ENCODE measurements at places on chromosomes 7 and 10.

DNA sequence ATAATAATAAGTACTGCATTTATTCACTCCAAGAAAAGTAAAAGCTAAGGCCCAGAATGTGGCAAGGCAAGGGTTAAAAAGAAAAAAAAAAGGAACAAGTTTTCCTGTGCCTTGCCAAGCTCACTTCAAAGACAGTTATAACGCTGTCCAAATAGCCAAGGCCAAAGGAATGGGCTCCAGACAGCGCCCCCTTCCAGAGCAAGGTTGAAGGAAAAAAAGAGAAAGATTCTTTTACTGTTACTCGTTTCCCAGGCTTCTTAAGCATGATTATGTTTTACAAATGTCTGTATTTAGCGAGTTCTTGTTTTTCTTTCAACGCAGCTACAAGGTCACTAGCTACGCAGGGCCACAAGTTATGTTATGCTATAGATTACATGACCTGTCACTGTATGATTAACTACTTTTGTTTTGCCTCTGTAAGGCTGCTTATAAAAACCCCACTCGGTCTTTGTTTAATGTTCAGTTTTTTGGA is 9.1 kb upstream of the EIF4H start:
- DNase-seq = no peak

GRCh38 chr7:121138262-121138933 is 149.9 kb downstream of the CPED1 start:
- peak; percentile 24 for DNase-seq

DNA sequence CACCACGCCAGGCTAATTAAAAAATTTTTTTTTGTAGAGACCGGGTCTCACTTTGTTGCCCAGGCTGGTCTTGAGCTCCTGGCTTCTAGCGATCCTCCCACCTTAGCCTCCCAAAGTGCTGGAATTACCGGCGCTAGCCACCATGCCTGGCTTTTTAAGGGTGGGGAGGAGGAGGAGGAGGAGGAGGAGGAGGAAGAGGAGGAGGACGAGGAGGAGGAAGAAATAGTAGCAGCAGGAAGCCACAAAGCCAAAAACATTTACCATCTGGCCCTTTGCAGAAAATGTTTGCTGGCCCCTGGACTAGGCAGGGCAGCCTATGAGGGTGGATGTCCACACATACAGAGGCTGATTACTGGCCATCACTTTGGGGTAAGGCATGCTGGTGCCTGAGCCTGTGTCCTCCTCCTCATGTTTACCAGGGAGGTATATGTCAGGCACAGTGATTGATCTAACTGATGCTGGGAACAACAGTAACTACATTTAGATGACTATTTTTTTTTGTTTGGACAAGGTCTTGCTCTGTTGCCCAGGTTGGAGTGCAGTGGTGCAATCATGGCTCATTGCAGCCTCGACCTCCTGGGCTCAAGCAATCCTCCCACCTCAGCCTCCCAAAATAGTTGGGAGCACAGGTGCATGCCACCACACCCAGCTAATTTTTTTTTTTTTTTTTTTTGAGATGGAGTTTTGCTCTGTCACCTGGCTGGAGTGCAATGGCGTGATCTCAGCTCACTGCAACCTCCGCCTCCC is 122.1 kb downstream of the HIP1 start:
- no peak for DNase-seq

DNA sequence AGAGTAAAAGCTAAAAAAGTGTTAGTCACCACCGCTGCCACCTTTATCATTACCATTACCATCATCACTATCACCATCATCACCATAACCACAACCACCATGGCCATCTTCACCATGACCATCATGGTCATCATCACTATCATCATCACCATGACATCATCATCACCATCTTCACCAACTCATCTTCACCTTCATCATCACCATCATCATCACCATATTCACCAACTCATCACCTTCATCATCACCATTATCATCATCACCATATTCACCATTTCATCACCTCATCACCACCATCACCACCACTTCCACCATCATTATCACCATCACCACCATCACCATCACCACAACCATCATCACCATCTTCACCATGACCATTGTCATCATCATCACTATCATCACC is 46.5 kb upstream of the PDGFA start:
- DNase-seq = no peak

DNA sequence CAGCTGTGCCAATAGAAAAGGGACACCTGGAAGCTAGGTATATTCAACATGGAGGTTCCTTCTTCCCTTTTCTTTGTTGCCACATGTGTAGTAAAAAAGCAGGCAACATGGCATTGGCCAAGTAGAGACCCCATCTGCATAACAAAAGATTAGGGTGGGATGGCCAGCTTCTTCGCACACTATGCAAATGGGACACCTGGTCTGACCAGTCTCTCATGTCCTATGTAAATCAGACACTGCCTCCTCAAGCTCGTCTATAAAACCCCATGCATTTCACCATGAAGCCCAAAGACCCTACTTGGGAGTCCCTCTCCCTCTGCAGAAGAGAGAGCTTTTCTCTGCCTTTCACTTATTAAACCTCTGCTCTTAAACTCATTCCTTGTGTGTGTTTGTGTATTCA is 53.9 kb downstream of the MYL10 start:
- no peak for DNase-seq

DNA sequence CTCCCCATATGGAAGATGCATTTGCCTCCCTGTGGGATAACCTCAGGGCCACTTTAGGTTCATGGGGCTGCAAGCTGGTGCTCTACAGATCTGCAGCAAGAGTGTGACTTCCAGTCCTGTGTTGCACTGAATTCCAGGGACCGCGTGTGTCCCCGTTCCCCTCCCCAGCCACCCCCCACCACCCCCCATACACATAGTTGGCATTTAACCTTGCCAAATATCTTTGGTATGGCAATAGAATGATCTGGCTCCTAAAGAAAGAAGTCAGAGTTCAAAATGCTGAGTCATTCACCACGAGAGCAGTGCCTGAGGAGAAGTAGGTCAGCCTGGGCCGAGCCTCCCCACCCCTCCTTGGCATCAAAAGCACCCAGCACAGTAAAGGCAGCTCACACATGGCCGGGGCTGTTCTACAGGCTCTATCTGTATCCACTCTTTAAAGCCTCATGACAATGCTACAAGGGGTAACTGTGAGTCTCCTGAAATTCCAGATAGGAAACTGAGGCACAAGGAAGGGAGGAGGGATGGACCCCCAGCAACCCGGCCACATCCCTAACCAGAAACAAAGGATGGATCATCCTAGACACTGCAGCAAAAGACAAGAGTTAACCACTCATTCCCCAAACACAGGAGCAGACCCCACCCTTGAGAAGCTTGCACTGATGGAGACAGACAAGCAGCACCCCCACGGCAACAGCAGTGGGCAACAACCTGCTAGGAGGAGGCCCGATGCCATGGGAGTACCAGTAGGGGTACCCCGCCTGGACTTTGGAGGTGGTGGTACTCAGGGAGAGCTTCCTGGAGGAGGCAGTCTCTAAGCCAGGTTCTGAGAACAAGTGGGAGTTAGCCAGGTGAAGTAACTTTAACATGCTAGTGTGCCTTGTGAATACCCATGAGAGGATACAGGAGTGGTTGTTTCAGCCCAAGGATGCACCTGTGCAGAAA is 70.3 kb upstream of the NANOS1 start:
- no peak for DNase-seq

DNA sequence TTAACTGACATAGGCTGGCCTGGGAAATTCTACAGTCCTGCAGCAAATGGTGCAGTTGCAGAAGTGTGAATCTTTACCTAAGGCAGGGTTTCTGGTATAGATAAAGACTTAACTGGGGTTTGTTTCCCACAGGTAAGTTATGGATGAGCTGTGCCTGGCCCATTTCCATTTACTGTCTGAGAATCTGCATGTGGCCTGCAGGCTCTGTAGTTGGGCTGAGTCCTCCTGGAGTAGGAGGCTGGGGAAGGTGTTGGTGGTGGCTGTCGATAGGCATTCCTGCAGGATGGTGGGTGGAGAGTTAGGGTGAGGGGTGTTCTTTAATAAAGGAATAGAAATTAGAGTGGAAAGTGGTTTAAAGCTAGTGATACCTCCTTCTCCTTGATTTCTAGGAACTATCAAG is 193.5 kb downstream of the AUTS2 start:
- no peak for DNase-seq

Measured in stimulated activated naive CD8-positive, alpha-beta T cell treated with anti-CD3 and anti-CD28 coated beads, Interleukin-15, amount 100 ng/mL, for 72 hours (primary cell).